ENCODE measurements at places on chromosomes 11 and 22.

- DNase-seq, result no peak
These were observed 138.2 kb upstream of the TENM4 start for GRCh38 chr11:79579063-79579462.

DNA sequence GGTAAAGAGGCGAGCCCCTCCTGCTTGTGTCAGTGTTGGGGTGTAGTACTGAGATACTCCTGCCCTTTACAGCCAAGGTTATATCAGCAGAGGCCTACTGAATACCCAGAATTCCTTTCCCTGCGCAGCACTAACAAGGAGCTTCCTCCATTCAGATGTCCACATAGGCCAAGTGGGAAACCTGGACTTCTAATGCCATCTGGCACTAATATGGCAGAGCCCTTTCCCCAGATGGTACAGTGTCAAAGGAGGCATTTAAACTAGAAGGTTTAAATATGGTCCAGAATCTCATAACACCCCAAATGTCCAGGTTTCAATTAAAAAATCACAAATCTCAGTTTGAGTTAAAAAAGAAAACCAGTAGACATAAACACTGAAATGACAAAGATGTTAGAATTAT, 68.8 kb downstream of the USP47 start:
- DNase-seq, result no peak

DNA sequence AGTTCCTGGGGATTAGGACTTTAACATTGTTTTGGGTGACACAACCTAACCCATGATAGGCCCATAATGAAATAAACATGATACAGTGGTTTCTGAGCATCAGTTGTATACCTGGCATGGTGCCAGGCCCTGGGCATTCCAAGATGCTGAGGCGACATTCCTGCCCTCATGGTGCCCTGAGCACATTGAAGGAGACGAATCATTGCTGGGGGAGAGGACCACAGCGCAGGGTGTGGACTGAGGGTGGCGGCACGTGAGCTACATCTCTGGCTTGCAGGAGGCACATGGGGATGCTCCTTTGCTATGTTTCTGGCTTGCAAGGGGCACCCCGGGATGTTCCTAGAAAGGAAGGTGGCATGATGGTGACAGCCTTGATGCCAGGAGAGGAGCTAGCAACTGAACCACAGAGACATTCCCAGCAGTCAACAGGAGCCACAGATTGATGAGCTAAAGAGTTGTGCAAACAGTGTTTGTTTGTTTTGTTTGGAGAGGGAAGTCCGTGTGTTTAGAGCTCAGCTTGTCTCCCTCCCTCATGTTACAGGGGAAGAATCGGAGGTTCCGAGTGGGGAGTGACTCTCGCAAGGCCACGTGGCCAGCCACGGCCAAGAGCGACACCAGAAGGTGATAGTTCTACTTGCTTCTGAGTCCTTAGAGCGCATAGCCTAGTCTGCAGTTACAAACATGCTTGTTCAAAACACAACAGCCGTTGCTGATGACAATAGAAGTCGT, 106.4 kb downstream of the MIAT start:
- DNase-seq, result no peak

- DNase-seq, result no peak
These were observed 2.2 kb upstream of the SLC6A5 start for GRCh38 chr11:20597154-20597679.
